Cortex of kidney (tissue), 1 donor: ENCODE measurements at places on chromosomes 16 and 17.

DNA sequence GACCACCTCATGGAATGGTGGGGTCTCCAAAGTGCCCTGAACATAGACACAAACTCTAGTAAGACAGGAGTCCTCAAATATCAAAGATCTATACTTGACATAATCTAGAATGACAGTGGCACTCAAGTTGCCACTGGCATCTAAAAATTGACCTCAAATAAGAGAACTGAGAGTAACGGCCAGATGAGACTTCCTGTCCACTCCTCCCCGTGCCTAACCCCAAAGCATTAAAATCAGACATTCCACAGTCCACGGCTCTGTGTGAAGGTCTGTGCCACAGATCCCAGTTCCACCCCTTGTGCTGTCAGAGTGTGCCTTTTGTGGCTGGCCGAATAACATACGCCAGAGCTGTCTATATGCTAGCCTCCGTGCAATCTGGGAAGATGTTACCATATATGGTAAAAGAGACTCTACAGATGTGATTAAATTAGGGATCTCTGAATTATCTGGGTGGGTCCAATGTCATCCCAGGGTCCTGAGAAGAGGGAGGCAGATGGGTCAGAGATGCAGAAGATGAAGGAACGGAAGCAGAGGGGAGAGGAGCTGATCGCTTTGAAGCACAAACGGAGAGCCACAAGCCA lies 21.0 kb upstream of the EVPL start:
- DNase-seq: no peak

DNA sequence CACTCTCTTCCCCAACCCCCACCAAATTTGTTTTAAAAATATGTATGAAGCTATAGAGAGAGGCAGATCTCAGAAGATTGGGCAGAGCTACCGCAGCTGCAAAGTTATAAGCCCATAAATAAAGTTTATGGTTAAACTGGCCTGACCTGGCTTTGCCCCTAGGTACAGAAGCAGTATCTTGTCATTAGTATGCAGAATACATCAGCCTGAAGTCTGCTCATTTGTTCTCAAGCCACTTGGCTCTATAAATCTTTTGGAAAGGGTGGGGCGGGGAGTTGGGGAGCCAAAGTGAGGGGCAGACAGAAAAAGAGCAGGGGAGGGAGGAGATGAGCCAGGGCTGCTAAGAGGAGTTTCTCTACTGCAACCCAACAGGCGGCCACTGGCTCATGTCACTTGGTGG lies 113.2 kb downstream of the SOX9 start:
- DNase-seq: no peak

GRCh38 chr16:47984669-47985068 lies 171.1 kb downstream of the ABCC12 start:
- DNase-seq: no peak

GRCh38 chr17:76805319-76805718 lies 62.9 kb upstream of the MGAT5B start:
- DNase-seq: no peak

DNA sequence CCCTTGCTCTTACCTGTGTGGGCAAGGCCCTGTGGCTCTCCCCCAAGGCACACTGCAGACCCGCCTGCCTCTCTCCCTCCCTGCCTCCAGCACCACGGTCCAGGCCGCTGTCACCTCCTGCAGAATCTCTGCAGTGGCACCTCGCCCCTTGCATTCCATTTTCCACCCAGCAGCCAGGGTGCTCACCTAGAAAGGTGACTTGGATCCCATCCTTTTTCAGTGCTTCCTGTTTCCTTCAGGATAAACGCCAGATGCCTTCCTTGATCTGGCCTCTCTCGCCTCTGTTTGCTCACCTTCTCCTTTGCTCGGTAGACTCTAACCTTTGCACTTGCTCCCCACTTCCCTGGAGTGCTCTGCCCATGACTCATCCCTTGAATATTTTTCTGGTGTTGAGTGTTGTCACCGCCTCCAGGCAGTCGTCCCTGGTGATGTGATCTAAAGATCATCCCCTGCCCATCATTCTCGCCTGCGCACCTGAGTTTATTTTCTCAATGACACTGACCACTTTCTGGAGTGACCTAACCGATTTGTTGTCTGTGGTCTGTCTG lies 79.2 kb upstream of the LGALS9 start:
- no peak for DNase-seq

- no peak for DNase-seq
These were observed 79.1 kb downstream of the GRIN2A start for GRCh38 chr16:10103118-10103517.

- DNase-seq: no peak
These were observed 19.9 kb upstream of the SLC16A5 start for GRCh38 chr17:75067856-75068255.

DNA sequence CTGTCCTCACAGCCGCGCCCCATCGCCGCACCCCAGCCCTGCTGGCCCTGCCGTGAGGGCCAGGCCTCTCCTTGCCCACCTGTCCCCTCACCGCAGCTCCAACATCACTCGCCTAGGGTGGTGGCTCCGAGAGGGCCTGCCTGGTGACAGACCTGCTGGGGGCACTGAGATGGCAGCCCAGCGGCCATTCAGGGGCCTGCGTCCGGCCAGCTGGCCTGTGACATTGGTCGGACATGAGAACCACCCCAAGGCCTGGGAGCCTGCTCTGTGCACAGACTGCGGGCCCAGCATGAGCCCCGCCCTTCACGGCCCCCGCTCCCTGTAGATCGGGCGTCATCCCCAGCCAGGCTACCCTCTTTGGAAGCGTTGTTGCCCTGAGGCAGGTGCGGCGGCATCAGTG lies 11.8 kb downstream of the NME3 start:
- no peak for DNase-seq

GRCh38 chr16:68091380-68092261 lies 6.5 kb downstream of the NFATC3 start:
- DNase-seq: no peak

DNA sequence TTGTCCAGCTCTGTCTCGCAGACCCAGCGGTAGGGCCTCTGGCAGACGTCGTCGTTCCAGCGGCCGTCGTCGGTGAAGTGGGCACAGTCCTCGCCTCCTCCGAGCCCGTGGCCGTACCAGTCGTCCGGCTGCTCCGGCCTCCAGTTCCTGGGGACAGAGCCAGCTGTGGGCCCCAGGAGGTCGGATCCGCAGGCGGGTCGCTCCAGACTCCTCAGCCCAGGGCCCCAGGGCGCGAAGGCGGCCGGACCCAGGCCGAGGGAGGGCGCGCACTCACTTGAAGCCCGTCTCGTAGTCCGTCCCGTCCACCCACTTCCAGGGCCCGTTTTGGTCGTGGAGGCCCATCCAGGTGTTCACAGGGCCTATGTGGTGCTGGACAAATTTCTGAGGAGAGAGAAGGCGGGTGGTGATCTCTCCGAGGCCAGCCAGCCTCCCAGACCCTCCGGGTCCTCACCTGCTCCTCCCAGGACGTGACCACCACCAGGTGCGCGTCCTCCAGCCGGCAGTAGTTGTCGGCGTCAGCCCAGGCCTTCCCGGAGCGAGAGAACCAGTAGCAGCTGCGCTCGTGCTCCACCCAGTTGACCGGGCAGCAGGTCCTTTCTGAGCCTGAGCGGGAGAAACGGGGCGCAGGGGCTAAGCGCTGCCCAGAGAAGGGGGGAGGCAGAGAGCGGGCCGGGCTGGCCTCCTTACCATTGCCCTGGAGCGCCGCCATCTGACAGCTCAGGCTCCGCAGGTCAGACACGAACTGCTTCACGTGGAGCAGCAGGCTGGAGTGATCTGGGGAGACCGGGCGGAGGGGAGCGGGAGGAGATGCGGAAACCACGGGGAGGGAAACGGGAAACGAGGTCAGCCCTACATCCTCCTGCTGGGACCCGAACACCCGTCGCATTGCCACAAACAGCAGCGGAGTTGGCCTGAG lies 5.2 kb downstream of the ASGR1 start:
- no peak for DNase-seq
